AG04450 (cell line): ENCODE measurements at places on chromosomes 7 and 10.

DNA sequence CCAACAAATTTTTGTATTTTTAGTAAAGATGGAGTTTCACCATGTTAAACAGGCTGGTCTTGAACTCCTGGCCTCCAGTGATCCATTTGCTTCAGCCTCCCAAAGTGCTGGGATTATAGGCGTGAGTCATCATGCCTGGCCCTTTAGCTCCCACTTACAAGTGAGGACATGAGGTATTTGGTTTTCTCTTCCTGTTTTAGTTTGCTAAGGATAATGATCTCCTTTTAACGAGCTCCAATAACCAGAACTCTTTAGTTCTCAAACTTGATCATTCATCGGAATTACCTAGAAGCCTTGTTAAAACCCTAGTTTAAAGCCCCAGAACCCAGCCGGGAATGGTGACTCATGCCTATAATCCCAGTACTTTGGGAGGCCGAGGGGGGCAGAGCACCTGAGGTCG lies 481.4 kb downstream of the TYW1 start:
- DNase-seq: no peak

GRCh38 chr10:75773813-75774782 lies 342.7 kb downstream of the LRMDA start:
- DNase-seq: no peak

- DNase-seq: peak; percentile 29
Measured at GRCh38 chr7:79241288-79242060, 212.0 kb downstream of the MAGI2 start.

DNA sequence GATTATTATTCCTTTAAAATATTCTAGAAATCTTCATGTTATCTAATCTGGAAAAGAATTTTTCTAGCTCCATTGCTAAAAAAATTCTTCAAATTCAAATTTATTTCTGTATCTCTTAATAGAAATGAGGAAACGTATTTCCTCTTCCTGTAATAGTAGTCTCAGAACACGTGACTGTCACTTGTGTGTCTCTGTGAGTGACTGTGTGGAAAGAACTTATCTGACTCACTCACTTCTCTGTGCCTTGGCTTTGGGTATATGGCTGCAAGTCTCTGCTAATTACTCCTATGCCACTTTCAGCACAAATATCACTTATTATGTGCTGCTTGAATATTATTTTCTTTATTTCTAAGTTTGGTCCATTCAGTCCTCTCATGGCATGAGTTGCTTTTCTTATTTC lies 132.7 kb downstream of the CNTNAP2 start:
- no peak for DNase-seq

- DNase-seq: peak; percentile 42
Measured at GRCh38 chr7:106583100-106583499, 77.9 kb downstream of the CCDC71L start.

GRCh38 chr7:146722986-146723385 lies 606.4 kb downstream of the CNTNAP2 start:
- DNase-seq: no peak

DNA sequence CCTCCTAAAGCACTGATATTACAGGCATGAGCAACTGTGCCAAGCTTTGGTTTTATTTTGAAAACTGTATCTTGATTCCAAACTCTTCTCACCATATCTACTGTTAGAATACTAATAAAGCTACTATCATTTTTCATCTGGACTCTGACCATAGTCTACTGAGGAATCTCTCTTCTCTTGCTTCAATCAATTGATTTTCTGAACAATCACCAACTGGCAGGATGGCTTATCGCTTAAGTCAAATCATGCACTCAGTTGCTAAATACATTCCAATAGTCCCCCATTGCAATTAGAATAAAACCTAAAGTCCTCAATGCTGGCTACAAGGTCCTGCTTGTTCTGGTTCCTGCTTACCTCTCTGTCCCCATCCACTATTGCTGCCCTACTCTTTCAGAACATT lies 2.3 kb upstream of the APBB1IP start:
- no peak for DNase-seq

GRCh38 chr10:59885430-59886134 lies 20.8 kb downstream of the CCDC6 start:
- DNase-seq: no peak

DNA sequence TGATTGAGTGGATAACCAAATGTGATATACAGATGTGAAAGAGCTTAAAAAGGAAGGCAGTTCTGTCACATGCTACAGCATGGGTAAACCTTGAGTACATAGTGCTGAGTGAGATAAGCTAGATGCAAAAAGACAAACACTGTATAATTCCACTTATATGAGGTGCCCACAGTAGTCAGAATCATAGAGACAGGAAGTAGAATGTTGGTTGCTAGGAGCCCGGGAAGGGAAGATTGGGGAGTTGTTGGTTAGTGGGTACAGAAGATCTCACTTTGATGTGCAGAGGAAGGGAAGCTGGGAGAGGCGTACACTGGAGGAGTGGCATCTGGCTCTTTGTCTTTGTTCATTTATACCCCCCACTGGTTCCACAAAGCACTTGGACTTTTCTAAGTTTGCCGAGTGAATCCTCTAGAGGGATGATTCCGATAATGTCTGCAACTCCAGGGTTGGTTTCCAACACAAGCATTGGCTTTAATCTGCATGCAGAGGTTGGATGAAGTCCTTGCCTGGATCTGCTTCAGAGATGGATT lies 39.5 kb downstream of the TSPAN14 start:
- no peak for DNase-seq

- DNase-seq: no peak
Measured at GRCh38 chr7:34156336-34156735, 251.0 kb downstream of the BMPER start.

DNA sequence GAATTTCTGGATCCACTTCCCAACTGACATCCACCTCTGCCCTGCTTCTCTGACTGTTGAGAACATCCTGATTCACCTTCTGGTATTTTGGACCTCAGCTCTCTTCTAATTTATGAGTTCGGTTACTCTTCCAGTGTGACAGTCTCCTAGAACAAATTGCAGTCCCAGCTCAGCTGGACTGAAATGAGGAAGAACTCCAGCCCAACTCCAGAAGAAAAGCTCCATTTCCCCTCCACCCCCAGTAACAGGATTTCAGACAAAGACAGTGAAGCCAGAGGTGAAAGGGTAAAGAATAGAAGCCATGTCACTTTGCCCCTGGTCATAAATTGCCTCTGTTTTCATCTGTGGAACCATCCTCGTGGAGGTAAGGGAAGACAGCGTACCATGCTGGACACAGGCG lies 26.2 kb upstream of the INHBA start:
- no peak for DNase-seq

DNA sequence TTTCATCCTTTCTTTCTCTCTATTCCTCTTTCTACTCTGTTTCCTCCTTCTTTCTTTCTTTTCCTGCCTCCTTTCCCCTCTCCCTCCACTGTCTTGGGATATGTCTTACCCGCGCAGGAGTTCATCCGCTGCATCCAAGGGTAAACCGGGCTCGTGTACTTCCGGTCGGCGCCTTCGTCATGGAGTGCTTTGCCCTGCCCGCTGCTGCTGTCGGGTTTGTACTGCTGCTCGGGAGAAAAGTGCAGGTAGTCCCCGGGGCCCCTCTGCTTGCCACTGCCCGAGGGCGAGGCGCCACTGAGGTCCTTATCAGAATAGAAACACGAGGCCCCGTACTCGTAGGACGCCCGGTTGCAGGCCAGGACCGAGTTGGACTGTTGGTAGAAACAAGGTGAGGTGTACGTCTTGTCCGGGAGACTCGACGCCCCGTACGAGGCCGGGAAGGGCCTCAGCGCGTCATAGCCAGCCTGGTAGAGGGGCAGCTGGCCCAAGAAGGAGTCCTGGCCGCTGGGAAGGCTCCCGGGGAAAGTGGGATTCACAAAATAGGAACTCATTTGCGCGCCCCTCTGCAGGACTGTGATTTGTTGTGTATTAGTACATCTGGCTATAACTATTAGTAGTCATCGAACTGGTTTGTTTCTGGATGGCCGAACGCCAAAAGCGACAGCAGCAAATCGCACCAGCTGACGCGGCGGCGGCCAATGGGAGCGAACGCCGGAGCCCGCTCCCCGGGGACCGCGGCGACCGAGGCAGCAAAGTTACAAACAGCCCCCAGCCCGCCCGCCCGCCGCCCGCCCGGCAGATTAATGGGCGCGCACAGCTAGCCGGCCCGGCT lies at the start of gene HOXA6:
Gene HOXA6, minus strand, starts transcription at position 576 of the 832 bp plus-strand sequence. Its CDS starts 25 bp downstream, at position 551.
- no peak for DNase-seq

GRCh38 chr10:130498934-130499333 lies 362.7 kb downstream of the GLRX3 start:
- DNase-seq: no peak

DNA sequence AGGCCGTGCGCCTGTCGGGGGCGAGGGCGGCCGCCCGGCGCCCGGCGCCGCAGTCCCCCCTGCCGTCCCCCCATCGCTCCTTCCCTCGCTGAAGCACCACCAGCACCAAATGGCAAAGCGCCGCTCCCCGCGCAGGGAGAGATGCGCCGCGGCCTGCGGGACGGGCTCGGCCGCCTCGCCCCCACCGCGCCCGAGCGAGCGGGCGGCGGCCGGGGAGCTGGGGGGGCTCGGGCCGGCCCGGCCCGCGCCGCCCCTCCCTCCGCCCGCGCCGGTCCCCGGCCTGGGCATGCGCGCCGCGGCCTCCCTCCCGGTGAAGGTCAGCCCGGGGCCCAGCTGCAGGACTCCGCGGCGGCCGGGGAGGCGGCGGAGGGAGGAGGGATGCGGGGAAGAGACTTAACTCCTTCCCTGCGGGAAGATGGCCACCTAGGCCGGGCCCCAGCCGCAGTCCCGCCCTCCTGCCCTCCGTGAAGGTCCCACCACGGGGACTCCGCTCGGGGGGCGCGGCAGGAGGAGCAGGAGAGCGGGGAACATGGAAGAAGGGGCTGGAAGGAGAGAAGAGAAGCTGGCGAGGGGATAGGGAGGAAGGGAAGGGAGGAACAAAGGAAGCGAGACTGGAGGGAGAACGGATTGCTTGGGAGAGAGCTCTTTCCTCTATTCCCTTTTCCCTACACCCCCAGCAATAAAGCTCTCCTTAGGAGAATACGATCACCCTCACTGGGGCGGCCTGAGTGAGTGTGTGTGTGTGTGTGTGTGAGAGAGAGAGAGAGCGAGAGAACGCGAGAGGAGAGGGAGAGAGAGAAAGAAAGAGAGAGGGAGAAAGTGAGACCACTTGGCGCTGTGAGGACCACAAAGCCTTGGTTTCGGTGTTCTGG lies 3.4 kb upstream of the SMARCD3 start:
- DNase-seq: peak; percentile 33

- DNase-seq: no peak
Measured at GRCh38 chr7:111357691-111358090, 204.6 kb downstream of the IMMP2L start.

DNA sequence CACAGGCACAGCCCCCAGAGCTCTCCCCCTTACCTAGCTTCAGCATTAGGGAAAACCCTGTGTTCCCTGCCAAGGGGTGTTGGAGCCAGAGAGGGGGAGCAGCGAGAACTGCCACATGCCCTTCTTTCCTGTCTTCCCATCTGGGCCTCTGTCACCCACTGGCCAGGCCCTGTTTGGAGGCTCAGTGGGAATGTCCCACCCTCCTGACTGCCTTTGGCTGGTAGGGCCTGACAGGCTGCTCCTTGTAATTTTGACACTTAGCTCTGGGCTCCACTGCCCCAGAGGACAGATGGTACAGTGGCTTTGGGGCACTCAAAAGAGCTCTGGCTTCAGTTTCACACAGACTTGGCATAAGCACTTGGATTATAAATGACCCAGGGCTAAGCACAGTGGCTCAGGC lies 50.6 kb downstream of the GRID2IP start:
- no peak for DNase-seq

- no peak for DNase-seq
Measured at GRCh38 chr10:49169776-49170175, 18.4 kb downstream of the TMEM273 start.

DNA sequence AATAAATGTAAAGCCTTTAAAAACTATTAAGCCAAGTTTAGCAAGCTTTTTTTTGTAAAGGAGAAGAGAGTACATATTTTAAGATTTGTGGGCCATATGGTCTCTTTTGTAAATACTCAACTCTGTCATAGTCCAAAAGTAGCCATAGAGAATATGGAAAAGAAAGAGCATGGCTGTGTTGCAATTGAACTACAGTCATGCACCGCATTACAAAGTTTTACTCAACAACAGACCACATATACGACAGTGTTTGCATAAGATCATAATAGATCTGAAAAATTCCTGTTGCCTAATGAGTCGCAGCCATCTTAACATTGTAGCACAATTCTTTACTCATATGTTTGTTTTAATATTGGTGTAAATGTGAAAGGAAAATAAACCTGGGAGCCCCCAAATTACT lies 440.8 kb downstream of the HTR7 start:
- peak; percentile 69 for DNase-seq

GRCh38 chr10:125095776-125096175 lies 64.6 kb downstream of the CTBP2 start:
- DNase-seq: no peak
